Ecto neural progenitor cell (in vitro differentiated cells): ENCODE measurements at places on chromosomes 12 and 14.

DNA sequence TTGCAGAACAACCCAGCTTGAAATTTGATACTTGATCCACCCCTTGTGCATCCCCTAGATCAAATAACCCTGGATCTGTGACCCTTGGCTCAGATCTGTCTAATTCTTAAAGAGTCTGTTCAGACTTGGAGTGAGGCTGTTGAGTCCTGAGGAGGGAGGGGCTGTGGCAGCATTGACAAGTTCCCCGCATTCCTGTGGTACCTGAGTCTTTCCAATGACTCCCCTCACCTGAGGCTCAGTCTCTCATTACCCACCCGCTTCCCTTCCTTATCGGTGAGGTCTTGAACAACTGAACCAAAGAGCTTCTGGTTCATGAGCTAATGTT is 16.1 kb upstream of the HDAC7 start:
- DNase-seq = no peak

DNA sequence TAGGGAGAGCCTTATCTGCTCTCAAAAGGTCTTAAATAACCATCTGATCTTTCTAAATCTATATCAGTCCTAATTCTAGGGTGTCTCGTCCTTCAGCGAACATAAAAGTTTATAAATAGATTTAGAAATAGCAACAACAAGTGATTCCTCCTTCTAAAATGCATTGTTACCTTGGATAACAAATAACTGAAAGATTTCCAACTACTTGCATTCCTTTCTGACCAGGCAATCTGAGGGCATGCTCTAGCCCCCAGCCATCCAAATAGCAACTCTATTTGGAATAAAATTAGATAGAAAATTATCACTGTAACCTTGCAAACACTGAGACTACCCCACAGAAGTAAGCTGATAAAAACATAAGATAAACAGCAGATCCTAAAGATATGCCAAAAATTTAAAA is 21.8 kb upstream of the KRR1 start:
- no peak for DNase-seq

DNA sequence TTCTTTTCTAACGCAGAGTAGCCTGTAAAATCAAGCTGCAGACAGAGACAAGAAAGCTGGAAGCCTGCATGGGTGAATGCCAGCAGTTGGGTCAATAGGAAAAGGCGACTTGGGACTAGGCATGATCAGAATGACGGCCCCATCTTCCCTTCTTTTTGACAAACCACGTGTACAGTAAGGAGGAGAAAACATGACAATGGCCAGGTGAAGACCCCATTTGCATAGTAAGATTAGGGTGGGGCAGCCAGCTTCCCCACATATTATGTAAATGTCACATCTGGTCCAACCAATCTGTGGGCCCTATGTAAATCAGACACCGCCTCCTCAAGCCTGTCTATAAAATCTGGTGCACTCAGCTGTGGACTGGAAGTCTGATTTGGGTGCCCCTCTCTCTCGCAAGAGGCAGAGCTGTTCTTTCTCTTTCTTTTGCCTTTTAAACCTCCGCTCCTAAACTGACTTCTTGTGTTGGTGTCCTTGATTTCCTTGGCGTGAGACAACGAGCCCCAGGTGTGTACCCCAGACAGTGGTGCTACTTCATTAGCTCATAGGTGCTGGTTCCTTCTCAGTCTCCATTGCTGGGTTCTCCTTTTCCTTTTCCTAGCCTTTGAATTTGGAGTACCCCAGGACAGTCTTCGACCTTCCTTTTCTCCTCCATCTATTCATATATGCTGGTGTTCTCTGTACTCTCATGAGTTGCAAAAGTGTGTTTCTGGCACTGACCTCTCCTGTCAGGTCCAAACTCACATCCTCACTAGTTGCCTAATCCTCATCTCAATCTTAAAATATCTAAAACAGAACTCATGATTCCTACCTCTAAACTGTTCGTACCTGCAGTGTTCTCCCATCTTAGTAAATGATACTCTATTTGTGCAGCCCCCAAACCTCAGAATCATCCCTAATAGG is 9.4 kb upstream of the DHRS7 start:
- DNase-seq = no peak

DNA sequence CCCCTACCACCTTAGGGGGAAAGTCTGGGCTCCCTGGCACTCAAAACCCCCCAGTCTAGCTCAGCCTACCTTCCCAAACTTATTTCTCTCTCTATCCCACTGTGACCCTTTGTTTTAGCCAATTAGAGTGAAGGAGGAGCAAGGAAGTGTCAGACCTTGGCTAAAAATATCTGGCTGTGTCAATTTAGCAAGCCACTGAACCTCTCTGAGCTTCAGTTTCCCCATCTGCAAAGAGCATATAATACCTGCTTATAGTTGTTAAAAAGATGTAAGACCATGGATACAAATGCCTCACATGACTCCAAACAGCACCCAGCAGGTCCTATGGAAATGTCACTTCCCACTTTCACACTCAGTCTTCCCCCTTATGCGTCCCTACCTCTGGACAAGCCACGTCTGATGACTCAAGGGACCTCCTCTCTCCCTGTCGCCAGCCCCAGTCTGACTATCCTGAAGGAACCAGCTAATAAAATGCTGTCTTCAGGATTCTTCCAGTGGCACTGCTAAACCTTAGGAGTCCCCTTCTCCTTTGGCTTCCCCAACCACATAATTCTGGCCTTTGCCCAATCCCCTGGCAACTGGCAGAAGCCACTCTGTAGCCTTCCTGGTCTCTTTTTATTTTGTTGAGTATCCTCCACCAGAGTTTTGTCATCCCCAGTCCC is 19.3 kb downstream of the FOXN3 start:
- no peak for DNase-seq

DNA sequence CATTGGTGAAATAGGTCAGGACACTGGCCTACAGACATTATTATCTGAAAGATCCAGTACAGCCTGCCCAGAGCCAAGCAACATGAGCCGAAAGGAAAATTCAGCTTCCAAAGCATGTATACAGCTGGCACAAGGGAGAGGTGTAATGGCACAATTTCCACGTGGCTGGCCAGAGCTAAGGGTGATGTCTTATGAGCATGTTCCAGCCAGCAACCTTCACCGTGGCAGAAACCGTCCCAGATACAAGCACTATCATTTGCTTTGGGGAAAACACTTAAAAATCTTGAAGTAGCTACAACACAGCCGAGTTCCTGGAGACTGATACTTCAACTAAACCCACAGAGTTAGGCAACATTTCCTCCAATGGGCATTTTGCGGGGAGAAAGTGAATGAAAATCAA is 44.5 kb downstream of the CORO1C start:
- no peak for DNase-seq

DNA sequence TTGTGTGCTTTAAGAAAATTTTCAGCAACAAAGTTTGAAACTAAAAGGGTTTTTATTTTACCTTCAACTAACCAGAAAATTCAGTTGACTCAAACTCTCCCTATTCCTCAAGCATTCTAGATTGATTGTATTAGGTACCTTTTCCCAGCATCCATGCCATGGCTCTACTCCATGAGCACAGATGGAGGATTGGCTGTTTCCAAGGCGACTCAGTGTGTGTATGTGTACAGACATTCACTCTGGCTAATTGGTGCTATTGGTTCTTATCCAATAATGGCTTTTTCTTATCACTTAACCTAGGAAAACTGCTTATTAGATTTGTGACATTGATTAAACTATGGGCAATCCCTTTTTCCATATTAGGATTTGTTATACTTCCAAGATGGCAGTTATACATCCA is 202.6 kb downstream of the ANO6 start:
- DNase-seq = no peak

- DNase-seq = peak; percentile 68
These were observed 46.4 kb downstream of the TCHP start for GRCh38 chr12:109946505-109946904.

- DNase-seq = no peak
These were observed 331.6 kb upstream of the STXBP6 start for GRCh38 chr14:25381498-25381897.

DNA sequence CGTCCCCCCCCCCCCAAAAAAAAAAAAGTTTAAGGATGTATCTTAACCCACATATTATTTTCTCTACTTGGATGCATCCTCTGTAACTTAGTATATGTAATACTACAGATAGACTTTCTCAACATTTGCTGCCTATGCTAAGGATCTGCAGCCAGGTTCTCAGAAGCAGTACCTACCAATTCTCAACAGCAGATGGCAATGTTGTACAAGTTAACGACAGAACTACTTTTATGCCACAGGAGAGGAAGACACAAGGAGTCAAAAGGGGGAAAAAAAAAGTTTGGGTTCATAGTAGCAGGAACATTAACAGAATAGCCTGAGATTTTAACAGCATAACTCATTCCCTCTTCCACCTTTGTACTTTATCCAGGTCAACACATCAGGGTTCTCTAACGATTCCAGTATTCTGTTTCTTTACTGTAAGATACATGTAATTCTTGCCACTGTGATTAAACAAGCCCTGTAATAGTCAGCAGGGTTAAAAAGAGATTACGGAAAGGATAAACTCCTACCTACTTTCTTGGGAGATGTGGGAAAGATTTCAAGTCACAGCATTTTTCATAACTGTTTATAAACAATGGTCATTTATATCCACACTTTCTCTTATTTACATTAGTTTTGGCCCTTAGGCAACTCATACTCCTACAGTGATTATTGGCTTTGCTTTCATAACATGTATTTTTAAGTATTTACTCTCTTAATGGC is 5.7 kb upstream of the NEK9 start:
- DNase-seq = peak; percentile 56

DNA sequence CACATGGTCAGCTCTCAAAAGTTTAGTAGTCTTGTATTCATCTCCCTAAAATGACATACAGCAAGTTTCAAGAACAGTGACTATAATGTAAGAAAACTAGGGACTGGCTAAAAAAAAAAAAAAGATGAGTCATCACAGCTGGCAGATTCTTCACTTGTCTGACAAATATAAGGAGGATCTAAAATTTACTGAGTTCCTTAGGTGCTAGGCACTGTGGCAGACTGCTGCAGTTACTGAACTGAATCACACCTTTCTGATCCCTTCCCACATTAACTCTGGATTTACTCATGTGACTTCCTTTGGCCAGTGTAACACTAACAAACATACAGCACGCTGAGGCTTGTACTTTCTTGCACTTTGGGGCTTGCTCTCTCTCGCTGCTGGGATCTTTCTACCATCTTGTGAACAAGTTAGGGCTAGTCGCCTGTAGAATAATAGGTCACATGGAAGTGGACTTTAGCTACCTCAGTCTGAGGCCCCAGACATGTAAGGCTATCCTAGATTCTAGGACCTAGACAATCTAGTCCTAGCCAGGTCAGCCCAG is 32.1 kb downstream of the BAZ1A start:
- no peak for DNase-seq

DNA sequence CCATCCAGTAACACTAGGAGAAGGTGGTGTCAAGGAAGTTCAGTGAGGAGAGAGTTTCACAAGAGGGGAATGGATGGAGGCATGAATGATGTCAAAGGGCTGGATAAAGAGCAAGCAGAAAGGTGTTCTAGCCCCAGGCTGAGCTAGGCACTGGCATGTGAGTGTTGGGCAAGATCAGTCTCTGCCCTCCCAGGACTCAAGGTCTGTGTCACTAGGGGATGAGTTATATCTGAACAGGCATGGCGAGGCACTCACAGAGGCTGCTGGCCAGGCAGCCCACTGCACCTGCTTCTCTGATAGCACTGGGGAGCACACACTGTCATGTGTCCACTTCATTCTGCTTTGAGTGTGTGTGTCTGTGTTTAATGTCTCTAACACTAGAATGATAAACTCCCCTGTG is 903.8 kb downstream of the BCL11B start:
- no peak for DNase-seq

GRCh38 chr14:33587791-33588190 is 363.1 kb downstream of the EGLN3 start:
- no peak for DNase-seq

GRCh38 chr12:7907009-7907408 is 29.0 kb downstream of the SLC2A3 start:
- DNase-seq = peak; percentile 58

GRCh38 chr12:104063712-104064030 is 660 bp upstream of the HCFC2 start:
- no peak for DNase-seq

GRCh38 chr14:51121096-51121495 is 26.2 kb upstream of the TRIM9 start:
- DNase-seq = no peak

GRCh38 chr12:88235183-88235833 is 93.2 kb downstream of the TMTC3 start:
- no peak for DNase-seq

DNA sequence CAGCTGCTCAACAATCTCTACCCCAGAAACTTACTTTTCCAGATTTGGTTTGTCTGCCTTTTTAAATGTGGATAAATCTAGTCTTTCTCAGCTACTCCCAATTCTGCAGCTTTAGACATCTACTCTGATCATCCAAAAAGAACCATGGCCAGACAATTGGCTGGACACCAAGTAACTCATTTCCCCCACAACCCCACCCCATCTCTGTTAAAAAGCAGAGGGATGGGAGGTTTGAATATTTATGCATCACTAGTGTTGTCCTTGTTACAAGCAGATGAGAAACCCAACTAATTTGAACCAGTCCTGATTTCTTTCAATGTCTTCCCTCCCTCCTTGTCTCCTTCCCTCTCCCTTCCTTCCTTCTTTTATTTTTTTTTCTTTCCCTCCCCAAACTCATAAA is 391.9 kb downstream of the GALC start:
- DNase-seq = no peak

DNA sequence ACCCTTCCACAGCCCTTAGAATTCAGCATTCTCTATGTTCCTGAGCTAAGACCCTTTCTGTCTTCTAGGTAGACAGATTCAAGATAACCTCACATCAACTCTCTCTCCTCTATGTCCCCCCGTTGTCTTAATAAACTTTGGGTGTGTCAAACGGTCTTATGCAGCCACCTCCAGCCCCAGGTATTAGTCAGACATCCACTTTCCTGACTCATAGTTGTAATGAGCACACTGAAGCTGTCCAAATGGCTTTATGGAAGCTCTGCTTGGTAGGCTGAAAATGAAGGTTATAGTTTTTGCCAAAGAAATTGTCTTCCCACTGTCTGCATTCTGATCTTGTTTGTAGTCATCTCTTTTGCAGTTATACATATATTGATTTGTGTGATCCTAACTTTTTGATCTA is 482.0 kb downstream of the RMST start:
- no peak for DNase-seq

- no peak for DNase-seq
These were observed 4.0 kb downstream of the FGF6 start for GRCh38 chr12:4441355-4442335.

DNA sequence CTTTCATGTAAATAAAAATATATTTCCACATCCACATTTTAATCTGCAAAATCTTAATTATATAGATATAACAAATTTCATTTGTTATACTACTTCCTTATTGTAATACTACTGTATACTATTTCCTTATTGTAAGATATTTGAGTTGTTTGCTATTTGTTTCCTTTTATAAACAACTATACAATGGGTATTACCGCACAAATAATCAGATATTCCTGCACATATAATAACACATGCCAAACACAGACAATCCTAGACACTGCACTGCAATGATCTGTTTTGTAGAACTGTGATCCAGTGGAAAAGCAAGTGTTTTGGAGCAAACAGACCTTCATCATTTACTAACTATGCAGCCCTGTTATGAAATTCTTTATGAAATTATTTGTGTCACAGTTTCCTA is 30.5 kb downstream of the PRKD1 start:
- no peak for DNase-seq
